Substantia nigra (tissue), 51 donors: ENCODE measurements at places on chromosomes 7 and 10.

- no peak for DNase-seq
Observed at GRCh38 chr7:155248366-155248756, 49.3 kb upstream of the INSIG1 start.

GRCh38 chr7:138204285-138204981 lies 128.2 kb downstream of the AKR1D1 start:
- DNase-seq = no peak

DNA sequence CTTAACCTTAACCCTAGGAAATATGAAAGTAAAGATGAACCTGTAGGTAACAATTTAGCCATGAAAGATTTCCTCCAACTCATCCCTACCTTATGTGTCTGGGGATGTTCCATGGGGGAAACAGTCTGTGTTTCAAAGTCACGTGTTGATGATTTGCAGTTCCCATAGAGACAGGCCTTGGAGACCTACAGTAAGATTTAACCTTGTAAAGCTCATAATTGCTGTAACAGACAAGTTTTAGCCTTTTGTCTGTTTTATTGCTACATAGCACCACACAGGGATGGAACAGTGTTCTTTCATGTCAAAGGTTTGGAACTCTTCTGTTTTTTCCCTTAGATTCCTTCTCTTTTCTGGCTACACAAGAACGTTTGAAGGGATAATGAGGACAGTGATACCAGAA lies 35.2 kb upstream of the ITGA8 start:
- no peak for DNase-seq

DNA sequence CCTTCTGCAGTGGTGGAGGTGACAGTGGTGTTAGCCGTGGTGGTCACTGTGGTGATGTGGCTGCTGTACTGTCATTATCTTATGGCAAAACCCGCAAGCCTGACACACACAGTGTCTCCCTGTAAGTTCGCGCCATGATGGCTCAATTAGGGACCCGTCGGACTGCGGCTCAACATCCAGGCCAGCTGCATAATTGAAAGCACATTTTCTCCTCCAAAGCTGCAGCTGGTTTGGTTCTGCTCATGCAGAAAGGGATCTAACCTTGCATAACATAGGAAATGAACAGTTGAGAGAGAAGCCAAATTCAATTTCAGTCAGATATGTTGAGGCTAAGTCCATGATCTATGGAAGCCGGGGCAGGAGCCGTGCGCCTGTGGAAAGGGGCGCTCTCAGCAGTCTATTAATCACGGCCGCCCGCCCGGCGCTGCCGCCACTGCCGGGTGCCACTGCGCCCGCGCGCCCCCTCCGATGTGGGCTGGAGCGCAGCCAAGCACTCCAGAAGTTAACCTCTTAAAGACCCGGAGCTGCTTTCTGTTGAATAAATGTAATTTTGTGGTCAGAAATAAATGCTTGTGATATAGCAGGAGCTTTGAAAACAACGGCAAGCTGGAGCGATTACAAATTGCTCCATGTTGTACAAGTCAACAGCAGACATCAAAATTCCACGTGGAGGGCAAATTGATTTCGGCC lies 227.7 kb downstream of the CUX1 start:
- DNase-seq = no peak

DNA sequence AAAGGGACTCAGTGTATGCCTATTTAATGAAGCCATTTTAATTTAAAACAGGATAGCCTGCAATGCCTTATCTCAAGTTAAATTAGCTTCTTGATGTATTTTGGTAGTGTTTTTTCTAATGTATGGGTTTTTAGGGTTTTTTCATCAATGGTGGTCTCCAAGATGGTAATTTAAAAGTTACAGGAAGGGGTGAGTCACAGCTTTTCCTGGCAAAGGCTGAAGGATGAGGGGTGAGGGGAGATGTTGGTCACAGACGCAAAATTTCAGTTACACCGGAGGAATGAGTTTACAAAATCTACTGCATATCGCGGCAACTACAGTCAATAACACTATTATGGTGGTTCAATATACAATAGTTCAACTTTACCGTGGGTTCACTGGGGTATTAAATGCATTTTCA lies 31.6 kb downstream of the CCDC3 start:
- DNase-seq = no peak

- DNase-seq = no peak
Observed at GRCh38 chr7:68321776-68322496, 1276.3 kb upstream of the AUTS2 start.
